ENCODE measurements at places on chromosomes 6 and 20.
A peak's percentile ranks its signal among the peaks of the same experiment; 100 is the strongest.

DNA sequence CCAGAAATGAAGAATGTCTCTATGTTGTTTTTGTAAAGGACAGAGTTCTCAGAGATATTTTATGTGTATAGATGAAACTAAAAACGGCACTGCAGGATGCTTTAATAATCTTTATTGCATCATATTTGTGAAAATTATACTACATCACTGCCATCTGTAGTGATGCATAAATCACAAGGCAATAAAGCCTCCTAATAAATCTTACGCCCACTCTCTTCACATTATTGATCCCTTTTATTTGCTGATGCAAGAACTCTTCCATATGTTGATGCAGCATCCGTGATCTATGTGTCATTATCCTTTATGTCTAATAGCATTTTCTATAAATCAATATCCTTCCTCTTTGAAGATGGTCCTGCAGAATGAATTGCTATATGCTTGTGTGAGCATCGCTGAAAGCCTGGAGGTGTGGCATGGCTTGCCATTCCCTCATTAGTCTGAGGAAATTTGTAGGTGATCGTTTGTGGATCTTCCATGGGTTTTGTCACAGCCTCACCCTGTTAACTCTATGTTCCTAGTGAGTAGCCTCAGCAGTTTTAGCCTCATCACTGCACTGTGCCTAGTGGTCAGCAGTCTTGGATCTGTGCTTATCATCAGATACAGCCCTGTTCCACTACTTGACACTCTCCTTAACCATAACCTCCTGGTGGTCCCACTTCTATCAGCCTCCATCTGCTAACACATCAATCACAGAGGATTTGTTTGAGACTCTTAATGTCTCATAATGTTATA is 983.5 kb downstream of the EYS start:
- DNase-seq, result no peak

GRCh38 chr20:38893565-38894090 is 32.6 kb upstream of the FAM83D start:
- no peak for DNase-seq

DNA sequence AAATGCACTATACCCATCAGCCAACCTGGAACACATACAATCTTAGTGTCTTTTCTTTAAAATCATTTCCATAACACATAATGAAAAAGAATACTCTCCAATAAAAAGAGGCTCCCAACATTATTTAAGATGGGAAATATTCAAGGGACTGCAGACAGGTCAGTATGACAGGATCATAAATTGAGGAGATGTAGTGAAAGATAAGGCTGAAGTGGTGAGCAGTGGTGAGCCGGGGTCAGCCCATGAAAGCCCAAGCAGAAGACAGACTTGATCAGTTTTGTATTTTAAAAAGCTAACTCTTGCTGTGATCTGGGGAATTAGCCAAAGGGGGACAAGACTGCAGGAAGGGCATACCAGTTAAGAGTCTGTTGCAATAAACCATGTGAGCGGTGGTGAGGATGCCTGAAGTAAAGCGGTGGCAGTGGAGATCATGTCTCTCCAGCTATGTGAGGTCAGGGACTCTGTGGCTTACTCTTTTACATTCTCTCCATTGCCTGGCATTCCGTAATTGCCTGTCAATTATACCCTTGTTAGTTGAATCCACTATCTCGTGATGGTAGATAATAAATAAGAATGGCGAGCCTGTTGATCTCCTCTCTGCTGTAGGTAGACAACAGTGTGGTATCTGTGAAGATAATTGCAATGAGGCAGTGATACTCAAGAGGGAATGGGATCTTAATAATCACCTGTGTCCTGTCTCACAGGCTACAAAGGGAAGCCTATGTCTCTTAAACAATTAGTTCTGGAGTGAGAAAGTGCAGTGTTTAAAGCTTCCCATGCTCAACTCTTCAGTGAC is 97.4 kb downstream of the FILIP1 start:
- no peak for DNase-seq

- no peak for DNase-seq
Observed at GRCh38 chr6:107717781-107718180, 106.3 kb downstream of the SCML4 start.

- no peak for DNase-seq
Observed at GRCh38 chr20:36281785-36282380, 24.3 kb upstream of the DLGAP4 start.

- peak; percentile 48 for DNase-seq
Observed at GRCh38 chr6:124742971-124743370, 219.3 kb upstream of the RNF217 start.

- peak; percentile 41 for DNase-seq
Observed at GRCh38 chr6:16277101-16277981, 39.0 kb downstream of the GMPR start.
